Spinal cord (tissue), 10 donors: ENCODE measurements at places on chromosomes 7 and 10.

DNA sequence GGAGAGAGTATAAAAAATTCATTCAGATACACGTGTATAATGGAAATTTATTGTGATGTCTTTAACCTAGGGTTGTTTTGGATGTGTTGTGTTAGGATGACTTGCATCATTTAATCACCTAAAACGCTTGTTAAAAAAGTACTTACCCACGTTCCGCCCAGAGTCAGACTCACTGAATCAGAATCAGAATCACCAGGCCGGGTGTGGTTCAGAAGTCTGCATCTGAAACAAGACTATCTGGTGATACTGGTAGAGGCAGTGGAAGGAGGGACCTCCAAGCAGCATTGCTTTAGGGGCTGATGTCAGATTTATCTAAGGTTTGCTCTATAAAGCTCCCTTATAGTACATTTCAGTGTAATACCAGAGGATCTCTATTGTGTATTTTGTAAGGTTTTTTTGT is 20.5 kb upstream of the PLXDC2 start:
- DNase-seq: no peak

- DNase-seq: no peak
These were observed 77.5 kb downstream of the SEPTIN7 start for GRCh38 chr7:35878351-35878750.

GRCh38 chr10:5737352-5737751 is 52.7 kb downstream of the TASOR2 start:
- no peak for DNase-seq

- DNase-seq: no peak
These were observed 134.1 kb downstream of the ADARB2 start for GRCh38 chr10:1603181-1603580.

DNA sequence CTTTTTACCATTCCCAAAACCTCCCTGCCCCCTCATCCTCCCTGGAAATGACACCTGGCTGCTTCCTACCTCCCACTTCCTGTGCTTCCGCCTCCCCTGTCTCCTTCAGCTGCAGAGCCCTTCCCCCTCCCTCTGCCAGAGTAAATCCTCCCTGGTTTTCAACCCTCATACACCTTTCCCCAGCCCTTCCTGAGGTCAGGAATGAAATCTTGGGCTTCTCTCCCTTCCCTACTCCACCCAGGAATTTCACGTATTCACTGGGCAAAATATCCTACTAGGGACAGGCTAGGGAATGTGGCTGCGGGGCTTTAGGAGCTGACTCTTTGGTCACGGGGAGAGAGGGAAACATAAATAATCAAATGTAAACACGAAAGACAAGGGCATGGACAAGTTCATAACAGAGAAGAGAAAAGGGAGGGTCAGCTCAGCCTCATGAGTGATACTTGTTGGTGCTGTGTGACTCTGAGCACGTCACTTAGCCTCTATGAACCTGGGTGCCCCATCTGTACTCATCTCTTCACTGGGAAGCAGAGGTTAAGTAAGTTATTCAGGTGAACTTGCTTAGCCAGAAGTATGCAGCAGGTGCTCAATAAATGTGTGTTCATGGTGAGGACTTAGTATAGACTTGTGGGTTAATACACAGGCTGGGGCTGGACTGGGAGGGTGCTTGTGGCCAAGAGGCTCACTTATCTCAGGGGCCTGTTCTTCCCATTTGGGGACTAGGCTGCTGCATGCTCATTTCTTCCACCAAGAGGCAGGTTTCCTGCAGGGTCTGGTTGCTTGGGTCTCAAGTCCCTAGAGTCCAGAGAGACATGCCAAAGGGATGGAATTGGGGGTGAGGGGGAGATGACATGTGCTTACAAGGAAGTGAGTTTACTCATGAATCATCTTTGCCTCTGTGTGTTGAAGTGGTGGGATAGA is 10.0 kb upstream of the DUSP5 start:
- DNase-seq: no peak

GRCh38 chr10:969473-970150 is 18.6 kb upstream of the GTPBP4 start:
- no peak for DNase-seq

- no peak for DNase-seq
These were observed 7.0 kb downstream of the PTF1A start for GRCh38 chr10:23198940-23199767.

DNA sequence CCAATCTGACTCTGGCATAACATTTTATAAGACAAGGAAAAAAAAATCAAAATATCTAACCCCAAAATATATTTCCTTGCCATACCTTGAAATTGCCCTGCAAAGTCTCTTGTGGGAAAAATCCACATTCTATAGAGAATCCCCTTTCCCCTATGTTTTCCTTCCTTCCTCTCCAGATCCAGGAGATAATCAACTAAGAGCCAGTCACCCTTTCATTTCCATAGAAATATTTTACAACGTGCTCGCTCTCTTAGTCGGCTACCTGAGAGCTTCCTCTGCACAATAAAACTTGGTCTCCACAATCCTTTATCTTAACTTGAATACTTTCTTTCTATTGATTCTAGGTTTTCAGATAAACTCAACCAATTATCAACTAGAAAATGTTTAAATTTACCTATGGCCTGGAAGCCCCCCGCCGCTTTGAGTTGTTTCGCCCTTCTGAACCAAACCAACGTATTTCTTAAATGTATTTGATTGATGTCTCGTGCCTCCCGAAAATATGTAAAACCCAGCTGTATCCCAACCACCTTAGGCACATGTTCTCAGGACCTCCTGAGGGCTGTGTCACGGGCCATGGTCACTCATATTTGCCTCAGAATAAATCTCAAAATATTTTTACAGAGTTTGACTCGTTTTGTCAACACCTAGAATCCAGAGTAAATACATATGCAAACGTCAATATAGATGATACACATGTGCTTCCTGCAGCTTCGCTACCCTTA is 869 bp downstream of the PSAP start:
- no peak for DNase-seq

DNA sequence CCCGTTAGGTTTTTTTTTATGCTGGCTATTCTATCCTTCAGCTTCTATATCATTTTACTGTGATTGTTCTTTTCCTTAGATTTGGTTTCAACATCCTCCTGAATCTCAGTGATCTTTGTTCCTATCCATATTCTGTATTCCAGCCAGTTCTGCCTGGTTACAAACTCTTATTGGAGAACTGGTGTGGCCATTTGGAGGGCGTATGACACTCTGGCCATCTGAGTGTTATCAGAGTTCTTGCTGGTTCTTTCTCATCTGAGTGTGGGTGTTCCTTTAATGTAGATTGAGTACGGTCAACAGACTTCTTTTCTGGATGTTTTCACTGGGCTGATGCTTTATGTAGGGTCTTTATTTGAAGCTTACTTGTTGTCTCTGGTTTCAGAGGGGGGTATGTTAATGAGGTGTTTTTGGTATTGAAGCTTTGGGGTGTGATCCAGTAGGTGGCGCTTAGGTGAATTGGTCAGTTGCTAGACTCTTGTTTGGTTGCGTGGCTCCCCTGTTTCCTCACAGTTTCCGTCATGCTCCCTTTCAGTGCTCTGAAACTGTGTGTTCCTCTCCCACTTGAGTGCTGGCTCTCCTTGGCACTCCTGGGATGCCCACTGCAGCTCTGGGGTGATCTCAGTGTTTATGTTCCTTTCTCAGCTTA is 80.7 kb downstream of the FANK1 start:
- no peak for DNase-seq

GRCh38 chr10:117759266-117759665 is 216.7 kb downstream of the EMX2 start:
- DNase-seq: no peak

- DNase-seq: no peak
These were observed 283.8 kb downstream of the CDK14 start for GRCh38 chr7:90879924-90880323.

DNA sequence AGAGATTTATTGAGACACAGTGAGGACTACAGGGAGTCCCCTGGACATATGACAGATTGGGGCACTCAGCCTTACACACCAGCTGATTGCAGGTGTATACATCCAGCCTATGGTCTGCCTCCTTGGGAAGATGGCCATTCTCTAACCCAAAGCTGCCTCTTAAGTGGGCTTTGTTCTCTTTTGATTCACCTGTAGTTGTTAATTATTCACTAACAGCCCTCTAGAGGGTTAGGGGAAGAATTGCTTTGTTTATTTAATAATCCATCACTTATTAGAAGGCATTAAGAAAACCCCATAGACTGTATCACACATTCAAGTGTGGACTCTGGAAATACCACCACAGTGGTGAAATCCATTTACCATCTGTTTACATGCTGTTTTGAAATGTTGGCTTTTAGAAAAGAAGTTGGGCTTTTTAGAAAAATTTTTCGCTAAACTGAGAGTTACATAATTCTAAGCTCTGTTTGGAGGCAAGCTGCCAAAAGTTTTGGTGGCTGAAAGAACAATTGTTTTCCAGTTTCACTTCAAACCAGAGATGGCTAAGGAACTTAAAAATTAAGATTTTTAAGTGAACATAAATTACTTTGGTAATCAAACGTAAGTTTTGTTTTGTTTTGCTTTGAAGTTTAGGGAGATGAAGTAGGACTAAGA is 379.1 kb downstream of the ADRA2A start:
- DNase-seq: peak; percentile 19

DNA sequence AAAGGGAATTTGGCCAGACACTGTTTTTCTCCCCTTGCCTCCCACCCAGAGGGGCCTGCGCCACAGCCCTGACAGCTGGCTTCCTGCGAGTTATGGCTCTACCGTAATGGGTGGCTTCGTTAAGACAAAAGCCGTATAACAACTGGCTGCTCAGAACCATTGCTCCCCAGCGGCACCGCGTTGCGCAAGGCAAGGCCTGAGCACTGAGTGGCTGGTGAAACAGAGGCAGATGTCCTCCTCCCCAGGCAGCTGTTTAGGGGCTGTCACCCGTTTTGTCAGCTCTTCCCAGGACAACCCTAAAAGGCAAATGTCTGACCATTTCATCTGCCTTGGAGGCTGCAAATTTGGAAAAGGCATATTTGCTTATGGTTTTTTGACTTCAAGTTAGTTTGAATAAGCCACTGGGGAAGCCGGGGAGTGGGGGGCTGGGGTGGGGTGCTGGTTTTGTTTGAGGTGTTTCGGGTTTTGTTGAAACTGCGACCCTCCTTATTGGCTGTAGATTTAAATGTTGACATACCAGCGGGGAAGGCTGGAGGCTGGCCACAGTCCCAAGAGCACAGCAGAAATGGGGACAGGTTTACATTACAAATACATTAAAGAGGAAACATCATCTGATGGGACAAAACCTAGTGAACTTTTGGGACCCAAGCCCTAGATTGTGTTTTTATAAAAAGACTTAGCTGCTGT is 681 bp upstream of the SPOCK2 start:
- no peak for DNase-seq

GRCh38 chr7:110762546-110763225 is 328.2 kb upstream of the LRRN3 start:
- DNase-seq: peak; percentile 45
